ENCODE measurements at places on chromosomes 2 and 18.

DNA sequence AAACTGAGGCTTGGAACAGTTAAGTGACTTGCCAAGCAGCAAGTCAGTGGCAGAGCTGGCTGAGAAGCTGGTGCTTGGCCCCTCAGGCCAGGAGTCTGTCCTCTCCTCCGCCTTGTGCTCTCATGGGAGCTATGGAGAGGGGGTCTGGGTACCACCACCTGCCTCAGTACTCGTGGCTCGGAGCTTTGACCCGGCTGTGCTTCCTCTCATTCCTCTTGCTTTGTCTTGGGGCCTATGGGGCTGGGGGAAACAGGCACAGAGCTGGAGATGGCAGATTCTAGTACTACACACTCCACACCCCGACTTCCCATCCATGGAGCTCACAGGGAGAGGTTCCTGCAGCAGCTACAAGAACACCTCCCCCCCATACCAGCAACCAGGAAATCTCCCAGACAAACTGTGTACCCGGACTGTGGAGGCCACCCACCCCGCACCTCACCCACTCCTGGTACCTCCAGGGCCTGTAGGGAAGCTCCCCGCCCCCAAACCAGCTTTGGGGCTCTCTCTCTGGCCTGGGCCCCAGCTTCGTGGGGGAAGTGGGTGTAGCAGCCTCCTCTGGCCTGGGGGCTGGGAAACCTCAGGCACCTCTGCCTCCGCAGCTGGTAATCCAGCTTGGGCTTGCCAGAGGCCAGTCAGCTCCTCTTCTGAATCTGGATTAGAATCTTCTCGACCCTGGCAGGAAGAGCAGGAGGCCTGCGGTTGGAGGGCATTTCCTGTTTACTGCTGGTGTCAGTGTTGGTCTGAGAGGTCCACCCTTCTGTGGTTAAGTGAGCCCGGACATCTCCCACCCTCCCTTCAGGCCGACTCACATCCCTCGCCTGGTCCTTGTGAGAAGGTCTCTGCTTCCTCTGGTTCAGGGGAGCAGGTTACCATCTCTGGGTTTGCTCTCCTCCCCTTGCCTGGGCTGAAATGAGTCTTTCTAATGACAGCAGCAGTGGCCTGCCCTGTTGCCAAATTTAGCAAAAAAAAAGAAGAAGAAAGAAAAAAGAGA is 22.3 kb upstream of the RHOB start:
- peak; percentile 91 for DNase-seq

DNA sequence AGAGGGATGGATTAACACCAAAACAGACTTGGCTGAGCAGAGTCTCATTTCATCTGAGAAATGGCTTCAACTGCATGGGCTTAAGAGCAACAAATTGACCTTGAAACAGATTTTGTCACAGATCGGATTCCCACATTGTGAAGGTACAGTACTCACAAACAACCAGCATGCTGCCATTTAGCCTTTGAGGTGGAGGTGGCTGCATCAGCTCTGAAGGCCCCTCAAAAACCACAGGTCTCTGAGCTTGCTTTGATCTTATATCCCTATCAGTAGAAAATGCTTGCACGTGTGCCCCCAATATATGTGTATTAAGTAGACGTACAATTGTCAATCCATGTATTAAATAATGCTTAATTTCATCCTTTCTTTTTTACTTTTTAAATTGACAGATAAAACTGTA is 6.2 kb downstream of the VWA3B start:
- DNase-seq = no peak

- DNase-seq = no peak
These were observed 338.1 kb upstream of the SPHKAP start for GRCh38 chr2:228519561-228519960.

- no peak for DNase-seq
These were observed 33.2 kb downstream of the ADCY3 start for GRCh38 chr2:24886691-24887304.

DNA sequence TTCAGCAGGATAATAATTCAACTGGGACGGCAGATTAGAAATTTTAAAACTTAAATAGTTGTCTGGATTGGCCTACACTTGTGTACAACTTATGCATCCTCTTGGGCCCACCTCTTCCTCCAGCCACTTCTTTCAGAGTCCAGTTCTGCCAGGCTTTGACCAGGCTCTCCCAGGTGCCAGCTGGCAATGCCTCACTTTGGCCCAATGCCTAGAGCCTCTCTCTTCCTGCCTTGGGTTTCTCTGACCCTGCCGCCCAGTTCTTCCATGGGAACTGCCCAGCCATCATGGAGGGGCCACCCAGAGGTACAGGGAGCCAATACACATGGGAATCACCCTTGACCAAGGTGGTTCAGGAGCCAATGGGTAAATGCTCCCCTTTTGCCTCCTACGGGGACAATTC is 135.5 kb downstream of the IRS1 start:
- no peak for DNase-seq

- DNase-seq = no peak
These were observed 441.5 kb upstream of the TNP1 start for GRCh38 chr2:217301142-217301925.

DNA sequence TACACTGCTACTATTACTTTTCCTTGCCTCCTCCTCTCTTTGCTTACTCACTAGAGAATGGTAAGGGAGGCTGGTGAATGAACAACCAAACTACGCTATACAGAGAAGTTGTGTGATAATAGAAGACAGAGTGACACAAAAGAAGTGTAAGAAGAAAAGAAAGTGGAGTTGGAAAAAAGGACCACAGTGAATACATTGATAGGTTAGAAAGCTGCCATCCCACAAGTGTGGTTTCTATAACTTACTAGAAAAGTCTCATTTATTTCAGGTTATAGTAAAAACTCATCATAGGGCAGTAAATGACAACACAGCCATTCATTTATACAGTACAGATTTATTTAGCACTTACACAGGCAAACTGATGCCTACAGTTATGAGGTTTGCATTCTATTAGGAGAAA is 77.3 kb downstream of the TTC21B start:
- no peak for DNase-seq

DNA sequence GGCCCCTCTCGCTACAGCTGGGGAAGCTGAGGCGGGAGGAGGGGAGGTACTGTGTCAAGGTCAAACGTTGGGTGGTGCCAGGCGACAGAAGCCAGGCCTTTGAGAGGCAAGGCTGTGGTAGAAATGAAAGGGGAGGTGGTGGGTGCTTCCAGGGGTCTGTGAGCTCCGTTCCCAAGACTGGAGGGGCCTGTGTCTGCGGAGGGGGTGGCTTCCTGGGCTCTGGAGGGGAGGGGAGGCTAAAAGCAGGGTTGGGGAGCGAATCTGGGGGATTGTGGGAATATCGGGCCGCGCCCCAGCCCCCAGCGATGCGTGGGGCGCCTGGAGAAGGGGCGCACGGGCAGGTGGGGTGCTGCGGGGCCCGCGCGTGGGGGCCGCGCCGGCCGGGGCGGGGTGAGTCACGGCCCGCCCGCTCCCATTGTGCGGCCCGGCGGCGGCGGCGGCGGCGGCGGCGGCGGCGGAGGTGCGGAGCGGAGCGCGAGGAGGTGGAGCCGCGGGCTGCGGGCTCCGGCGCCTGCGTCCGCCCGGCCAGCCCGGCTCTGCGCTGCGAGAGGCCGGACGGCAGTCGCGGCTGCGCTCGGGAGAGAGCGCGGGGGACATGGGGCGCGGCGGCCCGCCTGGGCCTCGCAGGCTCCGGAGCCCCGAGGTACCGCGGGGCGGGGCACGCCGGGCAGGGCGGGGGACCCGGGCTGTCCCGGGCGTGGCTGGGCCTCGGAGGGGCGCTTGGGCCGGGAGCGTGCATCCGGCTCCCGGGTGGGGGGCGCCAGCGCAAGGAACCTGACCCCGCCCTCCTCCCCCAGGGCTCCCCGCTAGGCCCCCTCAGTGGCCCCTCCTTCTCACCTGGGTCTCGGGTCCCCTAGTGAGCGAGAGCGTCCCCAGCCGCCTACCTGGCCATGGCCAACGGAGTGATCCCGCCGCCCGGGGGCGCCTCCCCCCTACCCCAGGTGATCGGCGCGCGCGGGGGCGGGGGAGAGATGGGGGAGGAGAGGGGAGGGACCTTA is at the start of gene SLC4A3:
Gene SLC4A3, plus strand, starts transcription at position 528 of the 998 bp plus-strand sequence. Its CDS starts 363 bp downstream, at position 891.
- DNase-seq = no peak

- DNase-seq = no peak
These were observed 9.3 kb upstream of the SNORC start for GRCh38 chr2:232860593-232861241.

- DNase-seq = no peak
These were observed 124.7 kb downstream of the TAF4B start for GRCh38 chr18:26350961-26351360.
